T-cell (primary cell): ENCODE measurements at places on chromosomes 1 and 21.

GRCh38 chr1:50735443-50735842 lies 224.6 kb downstream of the FAF1 start:
- DNase-seq: no peak

DNA sequence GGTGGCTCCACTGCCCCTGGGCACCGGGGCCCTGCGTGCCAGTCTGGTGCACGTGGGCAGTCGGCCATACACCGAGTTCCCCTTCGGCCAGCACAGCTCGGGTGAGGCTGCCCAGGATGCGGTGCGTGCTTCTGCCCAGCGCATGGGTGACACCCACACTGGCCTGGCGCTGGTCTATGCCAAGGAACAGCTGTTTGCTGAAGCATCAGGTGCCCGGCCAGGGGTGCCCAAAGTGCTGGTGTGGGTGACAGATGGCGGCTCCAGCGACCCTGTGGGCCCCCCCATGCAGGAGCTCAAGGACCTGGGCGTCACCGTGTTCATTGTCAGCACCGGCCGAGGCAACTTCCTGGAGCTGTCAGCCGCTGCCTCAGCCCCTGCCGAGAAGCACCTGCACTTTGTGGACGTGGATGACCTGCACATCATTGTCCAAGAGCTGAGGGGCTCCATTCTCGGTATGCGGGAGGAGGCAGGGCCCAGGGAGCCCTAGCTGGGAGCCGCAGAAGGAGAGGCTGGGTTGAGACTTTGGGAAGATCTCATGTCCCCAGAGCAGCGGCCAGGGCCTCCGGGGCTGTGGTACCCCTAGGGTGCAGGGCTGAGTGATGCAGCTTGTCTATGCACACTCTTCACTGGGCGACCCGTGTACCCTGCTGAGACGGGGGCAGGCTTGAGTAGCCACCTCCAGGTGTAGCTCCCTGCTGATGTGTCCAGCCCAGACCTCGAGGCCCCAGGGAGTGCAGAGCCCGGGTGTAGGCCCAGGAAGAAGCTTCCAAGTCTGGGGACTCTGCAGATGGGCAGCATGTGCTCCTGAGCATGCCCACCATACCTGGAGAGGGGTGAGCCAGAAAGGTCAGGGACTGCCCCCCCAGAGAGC lies 1.8 kb downstream of the VWA1 start:
- no peak for DNase-seq

- no peak for DNase-seq
Measured at GRCh38 chr1:42422737-42423136, 33.1 kb downstream of the ZMYND12 start.

DNA sequence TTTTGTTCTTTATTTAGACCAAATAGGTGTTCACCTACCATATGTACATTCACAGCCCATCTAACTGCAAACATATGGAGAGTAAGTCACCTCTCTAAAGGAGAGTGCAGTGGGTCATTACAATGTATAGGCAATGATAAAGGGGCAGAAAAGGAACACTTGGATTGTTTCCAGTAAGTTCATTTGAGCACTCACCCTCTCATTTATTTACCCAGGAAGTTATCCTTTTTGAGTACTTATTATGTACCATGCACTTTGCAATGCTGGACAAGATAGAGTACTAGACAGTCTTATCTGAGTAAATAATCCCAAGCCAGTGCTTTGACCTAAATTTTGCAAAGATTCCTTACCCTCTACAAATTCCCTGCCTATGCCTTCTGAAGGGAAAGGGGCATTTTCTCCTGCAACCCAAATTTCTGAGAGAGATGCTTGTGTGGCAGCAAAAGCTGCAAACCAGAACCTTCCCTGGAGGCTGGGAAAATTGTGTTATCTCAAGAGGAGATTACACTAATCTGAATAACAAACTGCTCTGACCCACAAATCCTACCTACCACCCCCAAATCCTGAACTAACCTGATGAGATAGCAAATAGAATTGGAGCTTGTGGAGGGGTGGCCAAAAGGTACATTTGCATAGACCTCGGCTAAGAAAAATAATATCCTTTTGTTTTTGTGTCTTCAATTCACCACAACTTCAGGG lies 18.6 kb upstream of the RGS8 start:
- DNase-seq: no peak

DNA sequence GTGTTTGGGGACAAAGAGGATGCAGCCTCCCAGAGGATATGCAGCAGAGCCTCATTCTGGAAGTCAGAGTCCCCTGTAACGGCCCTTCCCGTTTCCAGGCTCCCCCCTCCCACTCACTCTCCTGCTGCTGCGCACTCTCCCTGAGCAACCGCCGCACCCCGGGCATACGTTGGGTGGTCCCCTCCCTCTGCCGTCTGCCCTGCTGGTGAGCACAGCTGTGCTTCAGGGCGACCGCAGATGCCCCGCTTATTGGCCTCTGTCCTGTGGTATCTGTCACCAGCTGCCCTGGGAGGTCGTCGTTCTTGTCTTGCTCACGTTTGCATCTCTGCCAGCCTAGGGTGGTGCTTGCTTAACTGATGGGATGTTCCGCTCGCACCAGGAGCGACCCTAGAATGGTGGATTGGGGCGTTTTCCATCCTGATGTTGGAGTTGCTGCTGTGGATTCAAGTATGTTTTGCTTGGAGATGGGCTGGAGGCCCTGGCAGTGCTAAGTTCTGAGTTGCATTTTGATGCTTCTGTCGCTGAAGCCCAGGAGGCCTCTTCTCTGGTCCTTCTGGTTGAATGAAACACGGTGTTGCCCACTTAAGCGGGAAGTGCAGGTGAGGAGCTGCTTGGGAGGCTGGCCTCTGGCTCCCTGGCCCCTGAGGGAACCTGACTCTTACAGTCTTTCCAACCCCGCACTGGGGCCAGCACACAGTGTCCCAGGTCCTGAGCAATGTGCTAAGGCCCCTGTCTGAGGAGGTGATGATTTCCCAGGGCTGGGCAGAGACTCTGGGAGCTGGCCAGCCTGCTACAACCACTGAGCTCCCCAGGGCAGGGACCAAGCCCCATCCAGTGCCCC lies 3.2 kb downstream of the TMEM201 start:
- no peak for DNase-seq

DNA sequence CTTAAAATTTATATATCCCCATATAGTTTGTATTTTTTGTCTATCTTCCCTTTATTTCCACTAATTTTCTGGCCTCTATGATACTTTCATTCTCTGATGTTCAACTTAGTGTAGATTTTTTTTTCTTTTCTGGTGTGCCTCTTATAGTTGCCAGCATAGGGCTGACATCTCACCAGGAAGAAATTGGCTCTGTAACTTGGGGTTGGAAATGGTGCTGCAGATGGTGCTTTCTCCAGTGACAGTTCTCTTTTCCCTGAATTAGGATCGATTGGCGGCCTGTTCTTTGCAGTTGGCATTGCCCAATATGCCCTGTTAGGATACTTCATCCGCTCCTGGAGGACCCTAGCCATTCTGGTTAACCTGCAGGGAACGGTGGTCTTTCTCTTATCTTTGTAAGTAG lies 50.3 kb downstream of the SLC22A15 start:
- DNase-seq: no peak

GRCh38 chr1:185864331-185864730 lies 130.1 kb downstream of the HMCN1 start:
- no peak for DNase-seq

- no peak for DNase-seq
Measured at GRCh38 chr1:36938819-36939218, 95.5 kb downstream of the GRIK3 start.

DNA sequence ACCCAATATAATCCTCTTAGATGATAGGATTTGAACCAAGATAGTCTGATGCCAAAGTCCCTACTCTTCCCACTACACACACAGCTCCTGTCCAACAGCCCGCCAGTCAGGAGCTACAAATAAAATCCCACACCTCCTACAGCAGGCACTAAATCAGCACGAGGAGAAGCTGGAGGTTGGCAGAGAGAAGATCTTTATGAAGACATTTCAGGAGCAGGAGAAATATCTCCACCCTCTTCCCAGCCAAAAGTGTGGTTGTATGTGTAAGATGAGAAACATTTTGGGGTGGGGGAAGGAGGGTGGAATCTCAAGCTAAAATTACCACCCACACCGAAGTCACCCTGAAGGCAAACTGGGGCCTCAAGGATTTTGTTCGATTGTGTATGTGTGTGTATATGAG lies 54.5 kb downstream of the PLXNA2 start:
- no peak for DNase-seq

- no peak for DNase-seq
Measured at GRCh38 chr21:45119812-45120211, 45.4 kb downstream of the ADARB1 start.

GRCh38 chr1:100502052-100502792 lies 35.7 kb upstream of the GPR88 start:
- no peak for DNase-seq

- no peak for DNase-seq
Measured at GRCh38 chr1:87844251-87844650, 515.6 kb downstream of the LMO4 start.

GRCh38 chr1:10537082-10537766 lies 62.5 kb downstream of the PEX14 start:
- DNase-seq: no peak

GRCh38 chr1:74963120-74963519 lies 171.1 kb upstream of the LHX8 start:
- DNase-seq: no peak

DNA sequence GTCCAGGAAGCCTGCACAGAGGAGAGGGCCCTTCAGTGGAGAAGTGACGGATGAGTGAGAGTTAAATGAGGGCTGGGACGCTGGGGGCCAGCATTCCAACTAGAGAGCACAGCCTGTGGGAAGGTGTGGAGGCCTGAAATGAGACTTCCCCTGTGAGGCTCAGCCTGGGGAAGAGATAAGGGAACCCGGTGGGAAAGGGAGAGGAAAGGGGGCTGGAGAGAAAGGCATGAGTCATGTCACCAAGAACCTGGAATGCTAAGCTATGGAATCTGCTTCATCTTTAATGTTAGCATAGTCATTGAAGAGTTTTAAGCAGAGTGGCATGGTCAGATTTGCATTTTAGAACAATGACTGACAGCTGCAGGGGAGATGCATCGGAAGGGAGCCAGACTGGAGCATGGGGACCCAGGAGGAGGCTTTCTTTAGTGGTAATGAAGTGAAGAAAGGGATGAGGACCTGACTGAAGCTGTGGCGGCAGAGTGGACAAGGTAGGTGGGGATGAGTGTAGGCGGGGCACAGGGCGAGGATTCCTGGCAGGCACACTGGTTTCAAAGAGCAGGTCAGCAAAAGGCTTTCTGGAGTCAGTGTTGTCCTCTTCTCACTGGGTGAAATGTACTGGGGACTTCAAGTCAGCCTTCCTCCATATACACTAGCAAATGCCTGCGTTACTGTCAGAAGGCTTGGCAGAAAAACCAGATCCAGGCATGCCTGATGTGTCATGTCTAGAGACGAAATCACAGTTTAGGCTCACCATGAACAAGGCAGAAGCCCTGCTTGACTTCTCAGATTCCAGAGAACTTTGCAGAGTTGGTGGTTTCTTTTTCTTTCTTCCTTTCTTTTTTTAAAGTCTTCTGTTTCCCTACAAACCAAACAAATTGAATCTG lies 8.0 kb downstream of the RGL1 start:
- DNase-seq: no peak

DNA sequence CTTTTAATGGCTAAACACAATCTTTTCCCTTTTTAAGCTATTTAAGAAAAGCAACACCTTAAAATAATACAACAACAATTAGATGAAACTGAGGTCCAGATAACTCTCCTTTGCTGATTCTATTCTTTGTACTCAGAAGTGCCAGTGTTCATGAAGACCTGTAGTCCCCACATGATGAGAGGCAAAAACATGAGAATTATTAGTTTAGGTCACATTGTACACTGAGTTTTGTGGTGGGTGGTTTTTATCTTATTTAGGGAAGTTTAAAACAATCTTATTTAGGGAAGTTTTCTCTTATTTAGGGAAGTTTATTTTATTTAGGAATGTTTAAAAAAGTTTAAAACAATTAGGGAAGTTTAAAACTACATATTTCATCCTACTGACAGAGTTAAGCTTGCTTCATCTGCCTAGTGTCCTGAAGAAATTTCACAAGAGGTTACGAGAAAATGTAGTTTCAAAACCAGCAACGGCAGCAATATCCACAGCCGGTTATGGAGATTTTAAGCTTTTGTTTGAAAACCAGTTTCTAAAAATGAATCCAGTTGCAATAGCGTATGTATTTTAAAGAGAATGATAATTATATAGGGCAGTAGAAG lies 7.8 kb upstream of the OR14I1 start:
- DNase-seq: no peak
